Suppressor macrophage treated with lipopolysaccharide for 4 hours (primary cell): ENCODE measurements at places on chromosomes 16 and 17.

GRCh38 chr17:400257-400656, 47.6 kb upstream of the RPH3AL start:
- DNase-seq, result no peak

GRCh38 chr17:39671651-39672521, 3.6 kb downstream of the PNMT start:
- peak; percentile 20 for DNase-seq

DNA sequence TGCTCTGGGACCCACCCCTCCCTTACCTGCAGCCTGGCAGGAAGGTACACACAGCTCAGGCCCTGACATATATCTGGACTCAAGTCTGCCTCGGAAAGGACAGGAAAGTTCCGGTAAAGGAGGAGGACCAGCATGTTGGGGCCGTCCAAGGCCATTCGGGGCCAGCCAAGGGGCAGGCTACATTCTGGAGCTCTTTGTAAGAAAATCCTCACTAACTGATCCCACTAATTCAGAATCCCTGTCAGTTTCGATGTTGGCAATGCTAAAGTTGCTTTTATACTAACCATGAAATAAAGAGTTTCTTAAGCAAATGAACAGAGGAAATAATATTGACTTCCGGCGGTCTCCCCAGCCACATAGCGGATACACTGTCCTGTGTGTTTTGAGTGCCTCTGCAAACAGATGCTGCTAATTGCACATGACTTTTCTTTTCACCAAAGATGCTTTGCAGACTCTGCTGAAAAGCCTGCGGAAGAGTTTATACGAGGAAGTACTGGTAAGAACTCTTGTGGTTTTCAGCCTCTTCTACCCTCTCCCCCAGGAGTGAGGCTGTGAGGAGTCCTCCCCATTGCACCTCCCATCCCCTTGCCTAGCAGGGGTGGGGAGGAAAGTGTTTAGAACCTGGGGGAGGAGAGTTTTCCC, 54.8 kb downstream of the PLXDC1 start:
- DNase-seq, result peak; percentile 30

- no peak for DNase-seq
These were observed 26.5 kb downstream of the NEUROD2 start for GRCh38 chr17:39581071-39581758.

DNA sequence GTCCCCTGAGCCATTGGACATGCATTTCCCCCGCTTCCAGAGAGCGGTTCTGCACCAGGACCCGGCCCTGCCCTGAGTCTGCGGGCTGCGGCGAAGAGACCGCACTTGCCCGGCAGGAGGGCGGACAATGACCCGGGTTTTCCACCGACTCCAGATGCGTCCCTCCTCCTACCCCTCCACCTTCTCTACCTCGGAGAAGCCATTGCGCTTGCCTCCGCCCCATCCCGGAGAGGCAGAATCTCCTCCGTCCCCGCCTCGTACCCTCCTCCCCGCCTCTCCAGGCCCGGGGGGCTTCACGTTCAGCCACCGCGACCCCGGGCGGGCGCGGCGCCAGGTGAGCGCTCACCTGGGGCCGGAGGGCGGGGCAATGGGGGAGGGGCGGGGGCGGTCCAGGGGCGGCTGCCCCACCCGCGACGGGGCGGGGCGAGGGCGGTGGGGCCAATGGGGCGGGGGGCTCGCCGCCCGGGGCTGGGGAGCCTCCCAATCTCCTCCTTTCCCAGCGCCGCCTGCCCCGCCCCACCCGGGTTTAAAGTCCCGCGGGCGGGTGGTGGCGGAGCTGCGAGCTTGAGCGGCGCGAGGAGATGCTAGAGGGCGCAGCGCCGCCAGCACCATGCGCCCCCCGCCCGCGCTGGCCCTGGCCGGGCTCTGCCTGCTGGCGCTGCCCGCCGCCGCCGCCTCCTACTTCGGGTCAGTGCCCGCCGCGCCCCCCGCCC, at the start of gene WNT9B:
WNT9B (plus strand) TSS at position 555 of the 713 bp plus-strand sequence; CDS start at position 611, 56 bp downstream.
- no peak for DNase-seq

GRCh38 chr17:45976755-45977505, 22.1 kb upstream of the STH start:
- no peak for DNase-seq

DNA sequence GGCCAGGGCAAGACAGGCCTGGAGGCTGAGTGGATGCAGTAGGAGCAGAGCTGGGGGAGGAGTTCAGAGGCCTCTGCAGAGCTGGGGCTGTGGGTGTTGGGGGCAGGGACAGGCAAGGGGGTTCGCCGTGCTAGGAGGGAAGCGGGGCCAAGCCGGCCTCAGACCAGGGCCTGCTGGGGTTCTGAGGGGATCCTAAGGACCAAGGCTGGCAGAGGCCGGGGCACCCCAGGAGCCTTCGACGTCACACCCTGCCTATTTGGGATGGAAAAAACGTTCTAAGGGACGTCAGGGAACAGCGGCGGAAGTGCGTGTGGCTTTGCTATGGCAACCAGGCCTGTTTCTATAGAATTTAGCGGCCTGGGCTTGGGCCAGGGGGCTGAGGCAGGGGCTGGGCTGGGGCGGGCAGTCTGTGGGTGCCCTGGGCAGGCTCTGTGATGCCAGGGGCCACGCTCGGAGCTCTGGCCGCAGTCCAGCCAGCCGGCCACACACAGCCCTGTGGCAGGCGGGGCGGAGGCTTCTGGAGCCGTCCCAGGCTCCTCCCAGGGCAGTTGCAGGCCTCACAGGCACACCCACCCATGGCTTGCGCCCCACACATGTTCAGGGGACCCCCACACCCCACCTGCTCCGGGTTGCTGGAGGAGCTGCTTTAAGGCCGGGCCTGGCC, 3.7 kb downstream of the TRAF7 start:
- no peak for DNase-seq

DNA sequence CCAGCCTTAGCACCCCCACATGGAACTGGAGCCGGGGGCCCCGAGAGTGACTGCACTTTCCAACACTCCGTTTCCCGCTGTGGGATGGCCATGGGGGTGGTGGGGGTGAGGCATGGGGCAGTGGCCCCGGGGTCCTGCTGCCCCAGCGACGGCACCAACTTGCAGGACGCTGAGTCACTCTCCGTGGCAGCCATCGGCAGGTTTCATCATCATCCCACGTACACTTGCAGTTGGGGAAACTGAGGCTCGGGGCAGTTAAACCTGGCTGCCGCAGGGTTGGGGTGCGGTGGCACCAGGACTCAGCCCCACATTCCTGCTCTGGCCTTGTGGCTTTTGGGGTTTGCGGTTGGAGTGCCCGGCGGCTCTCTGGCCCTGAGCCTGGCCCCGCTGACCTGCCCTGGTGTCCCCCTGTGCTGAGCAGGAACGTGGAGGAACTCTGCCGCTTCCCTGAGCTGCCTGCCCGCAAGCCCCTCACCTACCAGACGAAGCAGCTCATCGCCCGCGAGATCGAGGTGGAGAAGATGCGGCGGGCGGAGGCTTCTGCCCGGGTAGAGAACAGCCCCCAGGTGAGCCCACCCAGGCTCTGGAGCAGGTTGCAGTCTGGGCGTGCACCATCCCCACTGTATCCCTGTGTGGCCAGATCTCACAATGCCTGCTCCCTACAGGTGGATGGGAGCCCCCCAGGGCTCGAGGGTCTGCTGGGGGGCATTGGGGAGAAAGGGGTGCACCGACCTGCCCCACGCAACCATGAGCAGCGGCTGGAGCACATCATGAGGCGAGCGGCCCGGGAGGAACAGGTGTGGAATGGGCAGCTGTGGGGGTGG, 4.0 kb downstream of the GNG13 start:
- DNase-seq, result no peak

- no peak for DNase-seq
These were observed 10.4 kb downstream of the ARRB2 start for GRCh38 chr17:4720787-4721186.

DNA sequence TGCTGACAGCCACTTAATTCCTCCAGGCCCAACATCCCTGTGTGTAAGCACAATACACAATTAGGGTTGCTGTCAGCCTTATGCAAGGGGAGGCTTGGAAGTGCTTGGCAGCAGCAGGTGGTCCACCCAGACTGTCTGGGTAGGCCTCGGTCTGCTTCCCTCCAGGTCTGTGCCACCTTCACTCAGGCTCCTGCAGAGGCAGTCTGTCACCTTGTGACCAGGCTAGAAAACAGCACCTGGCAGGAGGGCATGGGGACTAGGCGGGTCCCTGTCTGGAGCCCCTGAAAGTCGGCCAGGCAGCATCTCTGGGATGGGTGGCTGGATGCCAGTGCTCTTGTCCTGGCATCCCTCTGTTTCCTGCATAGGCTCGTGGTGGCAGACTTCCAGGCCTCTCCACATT, 578.1 kb downstream of the KCNJ18 start:
- DNase-seq, result no peak

- no peak for DNase-seq
These were observed 53.8 kb downstream of the COG7 start for GRCh38 chr16:23398987-23399805.

DNA sequence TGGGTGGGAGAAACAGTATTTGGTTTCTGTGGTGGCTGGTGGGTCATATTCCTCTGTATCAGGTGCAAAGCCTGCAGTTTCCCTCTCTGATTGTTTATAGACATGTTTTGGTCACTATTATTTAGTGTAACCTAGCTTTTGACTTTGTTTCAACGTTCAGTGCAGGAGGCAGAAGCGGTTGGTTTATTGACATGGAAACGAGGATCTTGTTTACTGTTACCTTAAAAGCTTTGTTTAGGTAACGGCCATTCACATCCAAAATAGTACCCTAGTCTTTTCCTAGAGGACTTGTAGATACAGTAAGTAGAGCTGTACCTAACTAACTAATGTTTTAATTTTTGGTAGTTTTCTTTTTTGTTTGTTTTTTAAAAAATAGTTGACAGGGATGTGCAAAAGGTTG, 3.5 kb downstream of the MSI2 start:
- no peak for DNase-seq

DNA sequence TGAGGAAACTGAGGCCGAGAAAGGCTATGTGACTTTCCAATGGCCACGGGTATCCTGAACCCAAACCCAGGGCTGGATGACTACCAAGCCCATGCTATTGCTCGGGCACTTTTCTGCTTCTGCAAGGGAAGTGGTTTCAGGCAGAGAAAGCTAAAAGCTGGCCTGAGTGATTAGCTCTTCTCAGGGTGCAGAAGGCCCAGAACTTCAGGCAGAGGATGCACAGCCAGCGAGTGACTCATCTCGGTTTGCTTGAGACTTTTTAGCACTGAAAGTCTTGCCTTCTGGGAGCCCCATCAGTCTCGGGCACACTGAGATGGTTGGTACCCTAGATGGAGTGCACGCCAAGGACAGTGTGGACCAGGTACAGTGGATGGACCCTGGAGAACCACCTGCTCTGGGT, 129.5 kb upstream of the SDK2 start:
- no peak for DNase-seq

- DNase-seq, result no peak
These were observed 113.9 kb upstream of the FOXF1 start for GRCh38 chr16:86396422-86396821.

DNA sequence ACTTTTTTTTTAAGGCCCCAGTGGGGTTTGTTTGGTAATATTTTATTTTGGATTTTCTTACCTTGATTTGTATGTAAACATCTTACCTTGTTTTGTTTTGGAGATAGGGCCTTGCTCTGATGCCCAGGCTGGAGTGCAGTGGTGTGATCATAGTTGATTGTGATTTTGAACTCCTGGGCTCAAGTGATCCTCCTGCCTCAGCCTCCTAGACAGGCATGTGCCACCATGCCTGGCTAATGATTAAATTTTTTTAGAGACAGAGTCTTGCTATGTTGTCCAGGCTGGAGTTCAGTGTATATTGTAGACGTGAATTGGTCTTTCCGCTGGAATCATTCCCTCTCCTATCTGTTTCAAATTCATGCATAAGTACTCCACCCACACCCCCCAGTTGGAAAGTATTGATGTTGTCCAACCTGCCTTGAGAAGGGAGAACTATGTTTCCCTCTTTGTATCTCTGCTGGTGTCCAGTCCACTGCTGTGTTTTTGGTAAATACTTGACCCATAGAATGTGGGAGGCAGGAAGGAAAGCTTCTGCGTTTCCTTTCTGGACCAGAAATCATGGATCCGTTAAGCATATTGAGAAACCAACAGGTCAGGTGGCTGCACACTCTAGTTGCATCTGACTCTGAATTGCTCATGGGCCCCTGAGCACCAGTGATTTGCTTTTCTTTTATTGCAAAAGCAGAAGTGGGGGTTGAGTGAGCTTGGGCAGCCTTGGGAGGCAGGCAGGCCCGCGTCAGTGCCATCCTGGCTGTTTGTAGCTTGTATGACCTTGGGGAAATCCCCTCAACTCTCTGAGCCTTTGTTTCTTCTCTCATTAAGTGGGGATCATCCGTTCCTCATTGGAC, 25.0 kb downstream of the RMI2 start:
- peak; percentile 95 for DNase-seq

GRCh38 chr16:85177448-85177846, 65.2 kb upstream of the CIBAR2 start:
- no peak for DNase-seq

DNA sequence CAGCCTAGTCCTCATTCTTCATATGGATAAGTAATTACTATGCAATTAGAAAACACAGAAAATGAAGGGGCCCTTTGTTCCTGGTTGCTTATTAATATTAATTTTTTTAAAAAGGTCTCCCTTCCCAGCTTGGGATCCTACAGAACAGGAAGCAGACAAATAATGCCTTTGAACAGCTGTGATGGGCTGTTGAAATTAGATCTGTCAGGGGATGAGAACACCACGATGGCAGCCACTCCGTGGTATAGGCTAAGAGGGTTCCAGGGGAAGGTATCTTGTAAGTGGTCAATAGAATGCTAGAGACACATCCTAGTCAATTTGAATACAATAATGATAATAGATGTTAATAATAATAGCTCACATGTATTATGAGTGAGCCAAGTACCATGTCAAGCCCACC, 83.1 kb downstream of the CCDC182 start:
- no peak for DNase-seq

- DNase-seq, result peak; percentile 60
These were observed 45.2 kb upstream of the STAC2 start for GRCh38 chr17:39270923-39271322.

- DNase-seq, result no peak
These were observed 1.7 kb downstream of the SMARCD2 start for GRCh38 chr17:63840591-63841349.

DNA sequence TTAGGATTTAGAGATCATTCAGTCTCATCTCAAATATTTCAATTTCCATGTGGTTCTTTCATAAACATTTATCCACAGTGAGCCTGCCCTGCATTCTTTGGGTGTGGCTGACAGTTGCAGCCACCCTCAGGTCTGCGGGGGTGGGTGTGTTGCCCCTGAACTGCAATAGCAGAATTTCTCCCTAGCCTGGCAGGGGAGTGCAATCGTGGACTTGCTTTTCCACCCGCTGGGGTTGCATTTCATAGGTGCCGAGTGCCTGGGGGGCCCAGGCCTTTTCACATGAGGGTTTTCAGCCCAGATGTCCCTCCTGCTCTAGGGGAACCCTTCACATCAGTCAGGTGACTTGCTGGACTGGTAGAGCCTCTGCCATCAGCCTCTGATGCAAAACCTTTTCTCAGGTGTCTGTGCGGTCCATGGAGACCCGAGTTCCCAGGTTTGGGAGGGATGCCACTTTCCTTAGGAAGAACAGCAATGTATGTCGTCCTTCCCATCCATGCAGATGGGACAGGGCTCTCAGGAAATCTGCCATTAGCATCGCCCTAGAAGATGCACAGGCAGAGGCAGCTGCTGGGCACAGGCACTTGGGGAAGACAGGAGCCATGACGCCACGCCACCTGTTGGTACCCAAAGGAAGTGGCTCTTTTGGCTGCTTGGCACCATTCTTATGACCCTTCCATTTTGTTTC, 2.4 kb upstream of the USP36 start:
- peak; percentile 52 for DNase-seq

GRCh38 chr16:53753431-53753830, 49.5 kb downstream of the FTO start:
- DNase-seq, result no peak

GRCh38 chr17:42120161-42120769, 902 bp downstream of the KAT2A start:
- no peak for DNase-seq

GRCh38 chr17:63579633-63580032, 21.1 kb upstream of the TACO1 start:
- no peak for DNase-seq

GRCh38 chr17:75059369-75060345, 12.6 kb downstream of the KCTD2 start:
- DNase-seq, result peak; percentile 52
